Epithelial cell of esophagus (primary cell): ENCODE measurements at places on chromosomes 2 and 18.

- DNase-seq: no peak
Measured at GRCh38 chr2:97726261-97727064, 13.1 kb downstream of the ZAP70 start.

GRCh38 chr2:172270278-172271079 lies 156.9 kb upstream of the ITGA6 start:
- DNase-seq: no peak

DNA sequence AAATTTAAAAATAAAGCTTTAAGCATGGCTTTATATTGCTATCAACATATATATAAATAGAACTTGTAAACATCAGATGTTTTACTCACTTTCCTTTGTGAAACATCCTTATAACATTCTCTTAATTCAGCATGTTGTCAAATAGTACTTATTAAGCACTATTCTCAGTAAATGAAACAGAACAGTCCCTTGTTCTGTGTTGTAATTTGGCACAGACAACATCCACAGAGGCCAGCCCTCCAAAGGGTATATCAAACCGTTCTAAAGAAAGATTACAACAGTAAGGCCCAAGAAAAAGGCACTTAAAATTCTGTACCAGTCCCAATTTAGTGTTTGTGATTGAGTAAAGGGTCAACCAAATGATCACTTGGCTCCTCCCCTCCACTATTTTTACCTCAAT lies 46.0 kb downstream of the GAREM1 start:
- no peak for DNase-seq

DNA sequence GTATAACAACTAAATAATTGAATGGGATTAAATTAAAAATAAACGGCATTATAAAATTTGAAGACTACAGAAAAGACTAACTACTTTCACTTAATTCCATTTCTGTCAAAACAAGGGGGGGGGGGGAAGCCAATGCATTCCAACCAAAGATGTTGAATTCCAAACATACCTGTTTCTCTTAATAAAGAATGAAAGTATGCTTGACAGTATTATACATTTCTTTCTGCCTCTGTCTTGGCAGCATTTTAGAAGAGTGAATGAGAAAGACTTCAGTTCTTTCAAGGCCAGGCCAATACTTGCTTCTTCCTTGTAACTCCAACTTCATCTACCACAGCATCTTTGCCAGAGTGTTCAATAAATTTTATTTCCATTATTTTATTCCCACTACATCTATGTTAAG lies 65.9 kb downstream of the PDE11A start:
- DNase-seq: no peak

DNA sequence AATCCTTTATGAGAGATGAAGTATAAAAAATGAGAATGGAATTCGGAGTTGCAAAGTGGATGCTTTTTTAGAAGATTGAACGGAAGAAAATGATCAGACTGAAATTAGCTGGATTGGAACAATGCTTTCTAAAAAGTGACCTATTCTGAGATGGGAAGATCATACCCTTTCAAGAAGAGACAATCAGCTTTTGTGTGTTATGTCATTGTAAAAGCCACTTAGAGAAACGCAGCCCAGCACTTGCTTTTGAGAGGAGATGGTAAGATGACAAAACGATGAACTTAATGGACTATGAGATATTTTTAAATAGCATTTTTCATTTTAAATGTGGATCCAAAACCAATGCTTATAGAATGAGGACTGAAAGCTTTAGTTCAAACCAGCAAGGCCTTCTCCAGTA lies 871.4 kb upstream of the KLHL29 start:
- DNase-seq: no peak

- DNase-seq: peak; percentile 67
Measured at GRCh38 chr2:63078852-63079606, 28.4 kb downstream of the OTX1 start.

- DNase-seq: peak; percentile 9
Measured at GRCh38 chr2:38836791-38837190, 38.9 kb downstream of the DHX57 start.

DNA sequence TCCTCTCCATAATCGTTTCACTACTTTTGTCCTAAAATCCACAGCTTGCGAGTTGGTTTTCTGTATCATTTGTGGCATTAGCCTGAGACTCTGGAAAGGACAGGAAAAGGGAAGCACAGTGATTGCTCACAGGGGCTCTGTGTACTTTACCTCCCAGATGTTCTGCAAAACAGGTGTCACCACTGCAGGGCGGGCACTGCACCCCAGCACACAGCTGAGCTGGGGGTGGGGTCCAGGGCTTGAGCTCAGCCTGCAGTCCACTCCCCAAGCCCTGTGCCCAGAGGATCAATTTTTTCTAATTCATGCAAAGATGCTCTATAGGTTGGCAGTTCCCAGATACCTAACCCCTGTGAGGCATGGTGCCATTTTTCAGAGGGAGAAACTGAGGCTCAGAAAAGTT lies 119.4 kb upstream of the GLI2 start:
- DNase-seq: no peak

- DNase-seq: peak; percentile 29
Measured at GRCh38 chr2:44952806-44953498, 11.4 kb downstream of the SIX3 start.

DNA sequence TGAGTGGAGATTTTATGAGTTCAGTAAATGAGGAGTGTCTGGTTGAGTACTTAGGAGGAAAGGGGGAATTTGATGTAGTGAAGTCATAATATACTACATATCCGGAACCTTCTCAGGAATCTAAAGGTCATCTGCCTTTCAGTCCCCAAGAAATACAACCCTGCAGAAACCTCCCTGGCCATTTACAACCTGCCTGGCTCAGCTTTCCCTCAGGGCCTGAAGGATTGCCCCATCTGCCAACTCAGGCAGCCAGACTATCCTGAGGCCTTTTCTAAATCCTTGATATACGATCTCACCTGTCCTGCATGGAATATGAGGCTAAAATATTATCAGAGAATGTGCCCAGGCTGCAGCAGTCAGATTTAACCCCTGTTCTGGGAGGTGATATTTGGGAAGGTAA lies 165.4 kb upstream of the SPOPL start:
- peak; percentile 11 for DNase-seq

- DNase-seq: peak; percentile 68
Measured at GRCh38 chr18:49476664-49477411, 10.2 kb downstream of the C18orf32 start.

DNA sequence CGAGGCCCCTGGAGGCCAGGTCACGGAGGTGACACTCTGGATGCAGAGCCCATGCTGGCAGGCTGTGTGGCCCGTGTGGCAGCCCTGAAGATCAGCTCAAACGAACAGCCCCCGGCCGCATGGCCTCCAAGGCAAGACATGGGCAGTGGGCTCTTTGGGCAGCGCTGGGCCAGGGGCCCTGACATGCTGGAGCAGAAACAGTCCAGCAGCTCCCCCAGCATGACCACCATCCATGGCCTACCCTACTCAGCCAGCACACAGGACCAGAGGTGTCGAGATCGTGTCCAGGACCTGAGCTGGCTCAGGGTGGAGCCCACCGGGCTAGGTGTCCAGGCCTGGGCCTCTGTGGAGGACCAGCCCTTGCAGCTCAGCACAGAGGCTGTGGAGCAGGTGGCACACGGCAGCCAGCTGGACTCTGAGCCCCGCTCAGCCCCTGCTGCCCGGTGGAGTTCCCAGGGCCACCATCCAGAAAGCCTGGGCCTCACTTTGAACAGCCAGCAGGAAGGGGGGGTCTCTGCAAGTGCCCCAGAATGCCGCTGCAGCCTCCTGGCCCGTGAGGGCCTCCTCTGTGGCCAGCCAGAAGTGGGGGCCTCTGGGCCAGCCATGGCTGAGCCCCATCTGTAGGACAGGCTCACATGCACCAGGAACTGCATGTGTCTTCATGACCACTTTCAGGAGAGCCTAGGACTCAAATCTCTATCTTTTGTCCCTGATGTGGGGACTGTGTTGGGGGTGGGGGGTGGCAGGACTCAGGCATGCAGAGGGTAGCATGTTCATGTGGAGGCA lies 8.9 kb downstream of the AMER3 start:
- no peak for DNase-seq

- DNase-seq: no peak
Measured at GRCh38 chr2:164523726-164524125, 97.6 kb downstream of the GRB14 start.

DNA sequence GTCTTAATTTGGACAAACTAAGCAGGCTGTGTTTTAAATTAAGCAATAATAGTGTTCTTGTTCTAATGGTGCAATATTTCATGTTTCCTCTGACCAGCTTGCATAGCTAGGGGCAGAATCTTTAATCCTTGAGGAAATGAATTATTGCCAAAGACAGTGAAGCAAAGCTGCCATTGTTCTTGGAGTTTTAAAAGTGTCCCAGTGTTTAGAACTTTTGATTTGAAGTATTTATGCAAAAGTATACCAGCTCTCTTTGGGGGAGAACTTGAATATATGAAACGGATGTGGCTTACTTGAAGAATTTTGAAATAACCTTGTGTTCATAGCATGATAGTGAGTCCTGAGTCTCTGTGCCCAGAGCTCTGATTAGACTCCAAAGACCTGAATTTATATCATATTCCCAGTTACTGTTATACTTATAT lies 33.4 kb downstream of the ITGA6 start:
- peak; percentile 53 for DNase-seq

- peak; percentile 91 for DNase-seq
Measured at GRCh38 chr2:55862246-55862645, 61.3 kb downstream of the EFEMP1 start.

- no peak for DNase-seq
Measured at GRCh38 chr2:150192701-150193100, 294.8 kb downstream of the RND3 start.

DNA sequence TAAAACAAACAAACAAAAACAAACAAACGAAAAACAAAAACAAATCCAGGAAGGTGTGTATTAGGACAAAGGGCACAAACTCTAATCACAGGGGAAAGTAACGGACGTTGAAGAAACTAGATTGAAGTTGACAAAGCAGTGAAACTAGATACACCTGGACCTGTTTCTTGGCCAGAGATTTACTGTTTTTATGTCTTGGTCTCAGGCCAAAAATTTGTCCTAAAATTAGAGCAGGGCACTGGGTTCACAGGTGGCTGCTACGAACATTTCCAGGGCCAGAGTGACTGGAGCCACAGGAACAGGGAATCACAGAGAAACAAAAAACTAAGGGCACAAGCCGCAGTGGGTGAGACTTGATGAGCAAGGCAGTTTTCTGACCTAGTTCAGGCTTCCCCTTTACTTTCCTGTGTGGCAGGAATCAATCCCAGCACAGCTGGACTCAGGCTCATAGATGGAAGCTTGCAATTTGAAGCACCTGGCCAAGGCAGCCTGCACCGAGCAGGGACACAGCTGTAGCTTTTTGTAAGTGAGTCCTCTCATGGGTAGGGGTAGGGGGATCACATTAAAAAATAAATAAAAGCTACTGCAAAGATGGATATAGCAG lies 329.4 kb downstream of the DLGAP1 start:
- DNase-seq: no peak

GRCh38 chr2:113089916-113090315 lies 22.1 kb downstream of the IL1F10 start:
- DNase-seq: no peak

DNA sequence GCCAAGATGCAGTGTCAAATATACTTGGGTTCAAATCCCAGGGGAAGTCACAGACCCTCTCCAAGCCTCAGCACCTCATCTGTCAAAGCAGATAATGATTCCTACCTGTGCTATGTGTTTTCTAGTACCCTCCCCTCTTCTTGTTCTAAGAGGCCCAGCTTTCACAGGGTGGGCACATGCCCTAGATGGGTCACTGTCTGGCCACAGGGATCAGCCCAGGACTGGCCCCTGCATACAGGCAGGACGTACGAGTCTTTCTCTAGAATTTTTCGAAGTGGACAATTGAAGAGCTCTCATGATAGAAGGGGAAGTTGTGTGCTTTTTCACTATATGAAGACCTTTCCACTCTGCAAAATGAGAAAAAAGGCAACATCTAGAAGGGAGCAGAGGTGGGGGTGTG lies 22.2 kb downstream of the ARL4C start:
- no peak for DNase-seq

DNA sequence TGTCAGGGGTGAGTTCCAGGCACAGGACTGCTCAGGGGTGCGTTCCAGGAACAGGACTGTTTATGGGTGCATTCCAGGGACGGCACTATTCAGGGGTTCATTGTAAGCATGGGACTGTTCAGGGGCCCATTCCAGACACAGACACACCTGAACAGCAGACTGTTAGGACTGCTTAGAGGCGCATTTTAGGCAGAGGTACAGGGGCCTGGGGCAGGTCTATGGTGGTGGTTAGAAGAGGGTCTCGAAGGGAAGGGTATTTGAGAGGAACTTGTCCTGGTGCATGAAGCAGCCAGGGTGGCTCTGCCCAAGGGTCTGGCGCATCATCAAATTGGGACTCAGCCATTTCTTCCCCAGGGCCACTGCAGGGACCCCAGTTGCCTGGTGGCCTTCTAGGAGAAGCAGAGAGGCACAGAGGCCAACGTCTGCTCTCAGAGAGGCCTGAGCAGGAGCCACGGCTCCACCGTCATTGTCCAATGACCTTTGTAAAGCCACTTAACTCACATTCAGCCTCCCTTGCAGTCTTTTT lies 14.8 kb upstream of the MLPH start:
- no peak for DNase-seq

GRCh38 chr2:172415157-172415864 lies 12.1 kb upstream of the ITGA6 start:
- no peak for DNase-seq

- DNase-seq: no peak
Measured at GRCh38 chr2:143229411-143229810, 100.2 kb downstream of the ARHGAP15 start.

- no peak for DNase-seq
Measured at GRCh38 chr2:107588181-107588580, 238.5 kb upstream of the RGPD4 start.

DNA sequence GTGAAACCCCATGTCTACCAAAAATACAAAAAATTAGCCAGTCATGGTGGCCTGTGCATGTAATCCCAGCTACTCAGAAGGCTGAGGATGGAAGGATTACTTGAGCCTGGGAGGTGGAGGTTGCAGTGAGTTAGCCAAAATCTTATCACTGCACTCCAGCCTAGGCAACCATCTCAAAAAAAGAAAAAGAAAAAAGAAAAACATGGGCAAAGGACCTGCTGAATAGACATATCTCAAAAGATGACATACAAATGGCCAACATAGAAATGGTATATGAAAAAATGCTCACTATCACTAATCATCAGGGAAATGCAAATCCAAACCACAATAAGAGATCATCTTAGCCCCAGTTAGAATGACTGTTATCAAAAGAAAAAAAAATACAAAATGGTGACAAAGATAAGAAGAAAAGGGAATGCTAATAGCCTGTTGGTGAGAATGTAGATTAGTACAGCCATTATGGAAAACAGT lies 1.4 kb upstream of the TGOLN2 start:
- DNase-seq: no peak

- peak; percentile 65 for DNase-seq
Measured at GRCh38 chr2:240983361-240983995, 14.9 kb upstream of the SNED1 start.

- peak; percentile 47 for DNase-seq
Measured at GRCh38 chr2:159064446-159065301, 96.2 kb downstream of the TANC1 start.
